ENCODE measurements at places on chromosomes 13 and 19.

- DNase-seq: no peak
These were observed 3.8 kb downstream of the DCUN1D2 start for GRCh38 chr13:113486698-113487097.

- no peak for DNase-seq
These were observed 387.1 kb upstream of the SGCG start for GRCh38 chr13:22793598-22794134.

DNA sequence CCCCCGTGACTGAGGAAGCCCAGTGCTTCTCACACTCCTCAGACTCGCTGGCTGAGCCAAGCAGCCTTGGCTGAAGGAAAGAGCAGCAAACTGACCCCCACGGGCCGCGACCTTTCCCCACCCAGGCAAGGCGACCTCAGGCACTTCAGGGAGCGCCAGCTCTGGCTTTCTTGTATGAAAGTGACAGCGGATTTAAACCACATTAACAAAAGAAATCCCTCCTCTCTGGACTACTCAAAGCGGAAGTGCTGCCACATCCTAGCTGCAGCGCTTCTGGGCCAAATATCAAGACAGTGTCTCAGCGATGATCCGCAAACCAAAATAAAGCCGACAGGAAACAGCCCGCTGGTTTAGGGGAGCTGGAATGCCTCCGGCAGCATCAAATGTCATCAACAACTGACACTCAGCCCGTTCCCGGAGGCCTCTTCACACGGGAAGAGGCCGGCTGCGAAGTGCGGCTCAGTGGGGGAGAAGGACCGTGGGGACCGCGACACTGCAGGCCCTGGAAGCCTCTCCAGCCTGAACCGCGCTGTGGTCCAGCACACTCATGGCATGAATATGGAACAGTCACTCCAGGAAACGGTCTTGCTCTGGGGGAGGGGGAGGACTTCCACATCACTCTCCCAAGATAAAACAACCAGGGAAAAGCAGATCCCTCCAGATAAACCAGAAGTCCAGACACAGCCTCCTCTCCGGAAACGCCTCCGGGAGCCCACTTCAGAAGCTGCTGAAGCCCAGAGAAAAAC lies 1.4 kb downstream of the RASA3 start:
- no peak for DNase-seq

DNA sequence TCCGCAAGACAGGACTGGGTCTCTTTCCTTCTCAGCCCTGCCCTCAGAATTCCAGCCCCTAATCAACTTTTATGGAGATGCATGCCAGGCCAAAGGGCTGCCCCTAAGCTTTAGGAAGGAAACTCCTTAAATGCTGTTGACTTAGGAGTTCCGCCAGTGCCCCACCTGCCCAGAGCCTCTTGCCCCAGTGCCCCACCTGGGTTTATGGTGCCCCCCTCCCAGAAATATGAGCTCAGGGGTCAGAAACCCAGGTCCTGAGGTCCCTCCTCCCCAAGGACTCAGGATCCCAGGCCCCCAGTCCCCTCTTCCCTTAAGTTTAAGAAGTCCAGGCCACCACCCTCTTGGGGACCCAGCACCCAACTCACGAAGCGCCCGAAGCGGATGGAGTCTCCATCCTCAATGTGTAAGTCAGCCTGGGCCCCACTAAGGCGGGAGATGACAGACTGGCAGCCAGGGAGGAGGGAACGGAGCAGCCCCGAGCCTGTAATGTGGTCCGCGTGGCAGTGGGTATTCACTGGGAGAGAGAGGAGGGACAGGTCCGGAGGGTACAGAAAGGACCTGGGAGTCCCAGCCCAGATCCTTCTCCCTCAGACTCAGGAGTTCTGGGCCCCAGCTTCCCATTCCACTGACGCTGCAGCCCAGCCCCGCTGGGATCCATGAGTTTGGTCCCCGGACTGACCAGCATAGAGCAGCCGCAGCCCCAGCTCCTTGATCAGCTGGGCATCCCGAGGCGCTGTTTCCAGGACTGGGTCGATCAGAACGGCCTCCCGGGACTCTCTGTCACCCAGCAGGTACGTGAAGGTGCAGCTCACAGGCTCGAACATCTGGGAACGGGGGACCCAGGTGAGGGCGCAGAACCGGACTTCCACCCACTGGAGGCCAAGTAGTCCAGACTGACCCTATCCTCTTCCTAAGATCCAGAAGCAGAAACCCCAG lies 897 bp downstream of the ETHE1 start:
- DNase-seq: no peak

GRCh38 chr19:42125536-42125935 lies 6.7 kb downstream of the POU2F2 start:
- DNase-seq: no peak

DNA sequence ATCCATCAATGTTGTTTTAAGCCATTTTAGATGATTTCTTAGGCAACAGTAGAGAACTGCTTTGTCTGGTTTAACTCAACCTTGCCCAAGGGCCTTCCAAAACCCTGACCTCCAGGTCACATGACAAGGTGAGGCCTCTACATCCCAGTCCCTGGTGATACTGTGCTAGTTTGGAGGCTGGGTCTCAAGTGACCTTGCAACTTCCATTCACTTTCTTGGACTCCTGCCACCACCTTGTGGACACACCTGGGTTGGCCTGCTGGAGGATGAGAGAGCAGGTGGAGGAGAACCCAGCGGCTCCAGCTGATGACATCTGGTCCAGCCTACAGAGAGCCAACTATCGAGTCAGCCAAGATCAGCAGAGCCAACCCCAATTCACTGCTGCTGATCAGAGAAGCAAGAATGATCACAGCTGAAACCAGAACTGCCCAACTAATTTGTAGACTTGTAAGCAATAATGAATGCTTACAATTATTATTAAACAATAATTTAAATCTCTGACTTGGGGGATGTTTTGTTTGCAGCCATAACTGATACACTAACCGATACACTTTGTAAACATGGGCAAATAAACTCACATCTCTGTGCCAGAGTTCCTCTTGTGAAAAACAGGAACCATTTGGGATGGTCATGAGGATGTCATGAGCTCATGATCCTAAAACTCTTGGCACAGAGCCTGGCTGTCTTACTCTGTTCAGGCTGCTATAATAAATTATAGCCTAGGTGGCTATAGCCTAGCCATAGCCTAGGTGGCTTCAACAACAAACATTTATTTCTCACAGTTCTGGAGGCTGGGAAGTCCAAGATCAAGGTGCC lies 11.5 kb downstream of the FAM187B start:
- no peak for DNase-seq

DNA sequence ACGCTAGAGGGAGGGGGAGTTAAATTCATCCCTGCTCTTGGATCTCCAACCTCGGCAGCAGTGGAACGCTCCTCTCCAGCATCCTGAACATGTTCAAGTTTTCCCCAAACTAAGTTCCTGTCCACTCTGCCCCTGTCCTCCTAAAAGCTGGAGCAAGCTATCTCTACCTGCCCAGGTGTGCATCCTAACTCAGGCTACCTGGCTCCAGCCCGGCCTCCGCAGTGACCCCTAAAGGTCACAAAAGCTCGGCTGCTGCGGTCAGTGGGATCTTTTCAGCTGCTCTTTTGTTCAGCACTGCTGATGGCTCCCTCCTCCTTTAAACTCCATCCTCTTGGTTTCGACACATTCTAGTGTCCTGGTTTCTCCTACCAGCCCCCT lies 1.4 kb downstream of the DCUN1D2 start:
- no peak for DNase-seq

DNA sequence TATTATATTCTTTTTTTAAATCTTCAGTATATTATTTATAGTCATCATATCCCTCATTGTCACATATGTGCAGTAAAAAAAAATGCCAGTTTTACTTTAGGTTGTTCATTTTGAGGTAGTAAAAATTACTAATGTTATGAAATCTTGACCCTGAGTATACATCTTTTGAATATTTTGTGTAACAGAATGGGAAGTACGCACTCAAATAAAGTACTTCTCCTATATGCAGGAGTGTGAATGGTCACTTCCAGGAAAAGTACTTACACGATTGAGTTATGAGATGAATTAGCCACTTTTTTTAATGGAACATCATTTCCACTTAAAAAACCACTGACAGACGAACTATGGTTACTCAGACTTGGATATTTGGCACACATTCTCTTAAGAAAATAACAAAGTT lies 58.5 kb downstream of the C13orf42 start:
- DNase-seq: no peak

DNA sequence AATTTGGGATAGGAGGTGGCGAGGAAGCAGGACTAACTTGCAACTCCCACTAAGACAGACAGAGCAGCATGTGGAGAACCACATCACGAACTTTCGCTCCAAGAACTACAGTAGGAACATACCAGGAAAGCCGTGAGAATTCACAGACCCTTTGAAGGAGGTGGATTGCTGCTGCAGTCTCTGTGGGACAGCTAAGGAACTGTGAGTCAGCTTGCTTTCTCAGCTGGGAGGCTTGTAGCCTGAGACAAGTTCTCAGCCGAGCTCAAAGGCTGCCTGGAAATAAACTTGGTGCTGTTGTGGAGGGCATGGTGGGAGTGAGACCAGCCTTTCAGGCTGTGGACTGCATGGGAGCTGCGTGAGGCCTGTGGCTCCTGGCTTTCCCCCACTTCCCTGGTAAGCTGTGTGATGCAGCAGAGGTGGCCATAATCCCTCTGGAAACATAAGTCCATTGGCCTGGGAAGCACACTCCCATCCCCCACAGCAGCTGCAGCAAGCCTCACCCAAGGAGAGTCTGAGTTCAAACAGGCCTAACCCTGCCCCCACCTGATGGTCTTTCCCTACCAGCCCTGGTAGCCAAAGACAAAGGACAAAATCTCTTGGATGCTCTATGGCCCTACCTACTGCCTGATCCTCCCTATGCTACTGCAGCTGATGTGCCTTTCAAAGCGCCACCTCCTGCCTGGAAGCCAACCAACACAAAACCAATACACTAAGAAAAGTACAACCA lies 441.1 kb upstream of the HTR2A start:
- DNase-seq: peak; percentile 80

DNA sequence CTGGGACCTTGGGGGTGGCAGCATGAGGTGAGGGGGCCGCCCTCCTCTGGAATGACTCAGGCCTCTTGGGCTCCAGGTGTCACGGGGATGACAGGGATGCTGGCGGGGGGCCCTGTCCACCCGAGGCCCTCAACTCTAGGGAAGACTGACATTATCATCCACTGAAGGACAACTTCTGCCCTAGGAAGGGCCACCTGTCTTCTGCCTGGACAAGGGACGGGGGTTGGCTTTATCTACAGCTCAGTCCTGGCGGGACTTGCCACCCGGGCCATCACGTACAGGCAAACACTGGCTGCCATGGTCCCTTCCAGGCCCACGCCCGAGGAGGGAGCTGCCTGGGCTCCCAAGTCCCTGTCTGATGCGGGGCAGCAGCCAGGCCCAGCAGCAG lies 130.7 kb downstream of the STK24 start:
- no peak for DNase-seq

- peak; percentile 69 for DNase-seq
These were observed 14.0 kb upstream of the TUBB4A start for GRCh38 chr19:6516018-6516658.

GRCh38 chr19:33781415-33781935 lies 15.2 kb upstream of the KCTD15 start:
- DNase-seq: no peak

GRCh38 chr13:77930430-77930829 lies 11.8 kb upstream of the EDNRB start:
- DNase-seq: no peak

GRCh38 chr13:29855009-29855408 lies 4.6 kb upstream of the UBL3 start:
- DNase-seq: no peak

- no peak for DNase-seq
These were observed 14.0 kb upstream of the PPP1R12C start for GRCh38 chr19:55131421-55131820.

DNA sequence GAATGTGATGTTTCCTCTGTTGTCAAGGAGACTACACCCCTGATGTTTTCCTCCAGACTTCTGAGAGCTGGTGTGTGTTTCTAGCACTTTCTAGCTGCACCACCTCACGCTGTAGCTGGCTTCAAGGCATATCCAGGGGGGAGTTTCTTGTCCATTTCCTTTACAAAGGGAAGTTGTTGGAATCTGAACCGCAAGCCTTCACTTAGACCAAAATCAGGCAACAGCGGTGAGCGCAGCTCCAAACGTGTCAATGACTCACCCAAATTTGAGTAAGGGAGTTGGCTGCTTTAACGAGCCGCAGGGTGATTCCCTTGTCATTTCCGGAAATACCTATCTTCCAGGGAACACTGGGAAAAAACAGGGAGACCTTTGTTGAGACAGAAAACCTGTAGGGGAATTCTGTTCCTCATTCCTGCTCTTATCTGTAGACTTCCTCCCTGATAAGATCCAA lies 2.5 kb downstream of the LDLR start:
- peak; percentile 84 for DNase-seq

DNA sequence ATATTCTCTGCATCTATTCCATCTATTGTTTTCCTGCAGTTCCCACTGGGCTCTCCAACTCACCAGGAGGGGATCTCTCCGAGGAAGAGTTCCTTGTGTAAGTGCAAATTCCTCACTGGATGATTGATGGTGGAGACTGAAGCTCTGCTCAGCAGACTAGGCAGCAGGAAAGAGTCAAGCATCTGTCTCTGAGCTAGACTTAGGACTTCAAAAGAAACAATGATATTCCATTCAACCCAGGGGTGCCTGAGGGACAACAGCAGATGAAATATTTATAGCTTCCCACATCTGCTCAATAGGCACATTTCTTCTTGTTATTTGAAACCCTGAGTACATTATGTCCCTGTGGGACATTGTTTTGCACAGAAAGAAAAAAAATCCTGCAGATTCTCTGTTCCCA lies at the start of the genes OR7A5 and OR7C1:
Gene OR7A5 (minus strand): TSS at position 175 of the 400 bp plus-strand sequence. CDS start 6,944 bp downstream, outside the sequence.
Gene OR7C1 (minus strand): TSS at position 175 of the 400 bp plus-strand sequence. CDS start 35,049 bp downstream, outside the sequence.
- DNase-seq: no peak

DNA sequence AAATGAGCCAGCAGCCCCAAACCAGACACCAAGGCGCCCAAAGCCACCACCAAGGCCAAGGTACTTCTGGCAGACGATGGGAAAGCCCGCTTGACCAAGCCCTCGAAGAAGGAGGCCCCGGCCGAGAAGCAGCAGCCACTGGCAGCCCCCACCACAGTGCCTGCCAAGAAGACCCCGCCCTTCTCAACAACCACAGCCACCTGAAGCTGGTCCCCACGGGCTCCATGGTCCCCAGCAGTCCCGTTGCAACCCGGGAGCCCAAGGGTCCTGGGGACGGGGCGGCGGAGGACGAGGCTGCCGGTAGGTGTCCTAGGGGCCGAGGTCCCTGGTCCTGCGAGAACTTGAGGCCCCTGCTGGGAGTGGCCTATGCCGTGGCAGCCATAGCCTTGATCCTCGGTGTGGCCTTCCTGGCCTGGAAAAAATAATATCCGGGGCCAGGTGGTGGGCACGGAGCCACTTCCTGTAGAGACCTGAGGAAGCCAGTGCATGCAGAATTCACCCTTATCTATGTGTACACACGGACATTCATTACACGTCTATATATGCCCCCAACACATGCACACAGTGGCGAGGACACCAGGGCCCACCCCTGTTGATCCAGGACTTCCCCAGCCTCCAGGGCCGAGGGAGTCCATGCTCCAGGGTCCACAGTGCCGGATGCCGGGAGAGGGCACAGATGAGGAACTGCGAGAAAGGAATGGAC lies 13.8 kb downstream of the C1QTNF9 start:
- DNase-seq: no peak

DNA sequence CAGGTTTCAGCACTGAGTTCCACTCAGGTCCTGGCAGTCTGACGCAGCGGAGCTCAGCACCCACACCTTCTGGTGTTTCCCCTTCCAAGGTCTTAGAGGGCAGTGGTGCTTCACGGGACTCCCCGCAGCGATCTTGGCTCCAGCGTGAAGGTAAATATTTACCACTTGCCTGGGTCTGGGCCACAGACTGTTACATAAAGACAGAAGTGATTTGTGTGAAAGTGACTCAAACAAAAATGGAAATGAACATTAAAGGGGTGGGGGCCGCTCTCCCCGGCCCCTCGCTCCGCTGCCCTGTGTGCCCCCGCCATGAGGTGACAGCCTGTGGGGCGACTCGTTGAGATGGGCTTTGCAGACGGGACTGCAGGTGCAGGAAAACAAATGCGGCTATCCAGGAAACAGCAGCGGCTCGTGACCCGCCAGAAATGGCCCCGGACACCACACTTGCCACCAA lies 55.0 kb downstream of the GGACT start:
- no peak for DNase-seq
